Activated T-helper 1 cell treated with anti-CD3 and anti-CD28 coated beads, Interleukin-12 subunit alpha, Interleukin-12 subunit beta, Interleukin-2, Interleukin-4 antibody, amounts not matched to agents 30 ng/mL and 10 ng/mL and 1 ng/mL, durations not matched to agents 14 hours and 24 hours and 36 hours (primary cell): ENCODE measurements at places on chromosomes 6 and 20. TPM values are rescaled to one million over a fixed set of nuclear protein-coding genes. Genes with fewer than 3 reads are reported as not detected.

DNA sequence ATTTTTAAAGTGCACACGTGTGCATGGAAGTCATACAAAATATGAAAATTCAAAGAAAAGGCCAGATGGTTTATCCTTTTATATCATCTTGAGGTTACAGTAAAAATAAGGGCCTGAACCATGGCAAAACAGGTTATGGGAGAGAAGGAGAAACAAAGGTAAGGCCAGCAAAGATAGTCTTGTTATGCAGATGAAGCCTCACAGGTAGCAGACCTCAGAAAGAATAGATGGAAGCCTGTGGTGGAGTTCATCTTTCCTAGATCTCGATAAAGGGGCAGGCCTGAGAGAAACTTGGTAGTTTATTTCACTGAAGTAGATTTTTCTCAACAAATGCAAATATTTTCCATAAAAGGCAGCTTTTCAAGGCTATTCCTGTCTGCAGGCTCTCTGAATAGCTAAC is 693.8 kb downstream of the KHDRBS2 start:
- no peak for DNase-seq

- DNase-seq: no peak
Measured at GRCh38 chr20:48293671-48294070, 508.4 kb upstream of the SULF2 start.

- no peak for DNase-seq
Measured at GRCh38 chr6:72080260-72080941, 194.1 kb downstream of the RIMS1 start.

DNA sequence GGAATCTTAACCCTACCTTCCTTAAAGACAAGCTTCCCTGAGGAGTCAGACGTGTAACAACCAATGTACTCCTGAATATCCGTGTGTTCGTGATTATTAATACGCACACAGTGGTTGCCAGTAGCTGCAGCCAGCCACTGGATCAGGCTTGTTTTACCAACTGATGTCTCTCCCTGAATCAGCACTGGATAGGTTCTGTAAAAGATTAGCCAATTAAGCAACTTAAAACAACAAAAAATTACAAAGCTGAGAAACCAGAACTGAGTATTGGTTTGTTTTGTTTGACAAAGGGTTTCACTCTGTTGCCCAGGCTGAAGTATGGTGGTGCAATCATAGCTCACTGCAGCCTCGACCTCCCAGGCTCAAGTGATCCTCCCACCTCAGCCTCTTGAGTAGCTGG is 69.3 kb downstream of the MDN1 start:
- DNase-seq: no peak

- DNase-seq: no peak
Measured at GRCh38 chr20:15143478-15143877, 806.1 kb upstream of the FLRT3 start.

GRCh38 chr6:124858564-124858963 is 103.7 kb upstream of the RNF217 start:
- no peak for DNase-seq

DNA sequence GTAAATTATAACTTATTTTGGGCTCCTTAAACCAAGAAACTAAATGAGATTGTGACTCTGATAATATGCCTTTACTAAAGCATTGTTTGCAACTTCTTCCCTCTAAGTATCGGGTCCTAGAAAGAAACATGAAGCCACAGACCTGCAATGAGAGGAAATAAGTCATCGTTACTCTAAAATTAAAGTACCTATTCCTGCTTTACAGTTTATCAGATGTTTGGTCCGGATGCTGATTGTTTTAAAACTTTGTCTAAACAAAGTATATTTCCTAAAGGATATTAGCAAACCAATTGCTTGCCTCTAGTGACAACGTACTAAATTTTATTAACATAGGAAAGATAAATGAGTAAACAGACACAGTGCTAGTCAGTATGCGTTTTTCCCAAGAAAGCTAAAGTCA is 216.8 kb downstream of the GJA1 start:
- DNase-seq: no peak

GRCh38 chr6:111709615-111710398 is 104.1 kb upstream of the TRAF3IP2 start:
- peak; percentile 41 for DNase-seq

GRCh38 chr20:18466574-18466893 is 296 bp downstream of the DZANK1 start:
- DNase-seq: no peak

DNA sequence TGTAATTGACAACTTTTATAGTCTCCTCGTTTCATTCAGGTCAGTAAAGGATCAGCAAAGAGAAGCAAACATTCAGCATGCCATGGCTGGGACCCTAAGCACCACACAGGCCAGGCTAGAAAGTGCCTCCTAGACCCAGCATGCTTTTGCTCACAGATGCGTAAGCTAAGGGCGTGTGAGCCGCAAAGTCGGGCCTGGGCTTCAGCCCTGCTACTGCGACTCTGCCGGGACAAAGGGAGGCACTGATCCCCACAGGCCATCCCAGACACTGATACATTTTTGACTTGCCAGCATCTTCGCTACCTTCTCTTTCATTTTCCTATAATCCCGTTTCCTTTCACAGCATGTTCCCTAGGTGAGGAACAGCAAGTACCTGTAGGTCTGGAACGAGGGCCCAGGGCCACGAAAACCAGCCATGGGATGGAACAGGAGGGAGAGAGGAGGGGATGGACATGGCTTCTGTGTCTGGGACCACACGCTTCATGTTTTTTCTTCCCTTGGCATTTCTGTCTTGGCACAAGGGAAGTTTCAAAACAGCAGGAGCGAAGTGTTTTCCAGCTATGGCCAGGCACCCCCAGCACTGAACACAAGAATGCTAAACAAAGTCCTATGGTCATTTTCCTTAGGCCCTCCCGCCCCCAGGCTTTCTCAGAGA is 42.6 kb downstream of the IRF4 start:
- DNase-seq: no peak

GRCh38 chr6:7098993-7099392 is 8.8 kb upstream of the RREB1 start:
- no peak for DNase-seq

GRCh38 chr6:53154794-53155193 is 6.2 kb upstream of the GCM1 start:
- DNase-seq: no peak

DNA sequence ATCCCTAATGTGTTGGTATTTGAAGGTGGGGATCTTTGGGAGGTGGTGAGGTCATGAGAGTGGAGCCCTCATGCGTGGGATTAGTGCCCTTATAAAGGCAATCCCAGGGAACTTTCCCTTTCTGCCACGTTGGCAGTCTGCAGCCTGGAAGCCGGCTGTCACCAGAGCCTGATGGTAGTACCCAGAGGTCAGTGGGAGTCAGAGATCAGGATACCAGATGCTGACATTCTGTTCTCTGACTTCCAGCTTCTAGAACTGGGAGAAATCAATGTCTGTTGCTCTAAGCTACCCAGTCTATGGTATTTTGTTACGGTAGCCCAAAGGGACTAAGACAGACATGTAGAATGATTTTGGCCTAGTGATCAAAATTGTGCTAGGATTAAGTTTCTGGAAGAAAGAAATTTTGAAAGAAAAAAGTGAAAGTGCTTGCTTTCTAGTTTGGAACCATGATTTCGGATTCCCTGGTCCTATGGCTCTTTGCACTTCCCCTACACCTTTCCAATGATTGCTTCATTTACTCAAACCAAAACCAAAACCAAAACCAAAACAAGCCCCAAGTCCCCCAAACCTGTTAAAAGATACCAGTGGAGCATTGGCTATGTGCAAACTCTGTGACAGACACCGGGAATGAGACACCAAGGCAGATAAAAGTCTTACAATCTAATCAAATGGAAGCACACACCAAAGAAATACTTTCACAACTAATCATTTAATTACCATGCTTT is 173.7 kb upstream of the ZNF217 start:
- DNase-seq: no peak

GRCh38 chr6:85261271-85261670 is 188.6 kb upstream of the NT5E start:
- DNase-seq: no peak

GRCh38 chr6:4884646-4885340 is 108.6 kb downstream of the CDYL start:
- no peak for DNase-seq

DNA sequence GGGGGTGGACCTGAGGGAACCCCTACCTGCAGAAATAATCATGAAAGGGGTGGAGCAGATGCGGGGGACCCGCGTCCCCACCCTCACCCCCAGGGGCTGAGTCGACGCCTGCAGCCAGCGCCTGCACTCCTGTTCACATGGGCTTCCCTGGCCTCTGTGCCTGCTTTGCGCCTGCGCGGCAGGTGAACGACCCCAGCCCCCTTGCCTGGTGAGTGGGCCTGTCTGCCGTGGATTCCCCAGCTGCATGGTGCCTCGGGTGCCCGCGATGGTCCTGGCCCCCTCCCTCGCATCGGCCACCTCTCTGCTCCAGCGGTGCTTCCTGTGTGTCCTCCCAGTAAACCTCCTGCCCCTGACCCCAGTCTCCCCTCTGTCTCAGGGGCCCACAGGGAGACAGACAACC is 18.8 kb upstream of the NTSR1 start:
- no peak for DNase-seq

DNA sequence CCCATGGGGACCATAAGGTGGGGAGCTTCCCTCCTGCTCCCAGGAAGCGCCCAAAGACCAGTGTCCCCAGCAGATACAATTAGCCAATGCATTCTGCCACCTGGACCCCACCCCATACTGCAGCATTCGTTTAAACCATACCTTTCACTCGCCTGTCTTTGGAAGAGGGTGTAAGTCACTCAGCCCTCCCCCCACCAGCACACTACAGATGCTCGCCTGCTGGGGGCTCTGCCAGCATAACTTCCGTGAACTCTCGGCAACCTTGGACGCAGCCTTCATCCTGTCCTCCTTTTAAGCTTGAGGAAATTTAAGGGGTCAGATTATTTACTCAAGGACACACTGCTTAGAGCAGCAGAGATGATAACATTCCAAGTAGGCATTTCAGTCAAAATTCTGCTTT is 94.4 kb upstream of the NAA20 start:
- no peak for DNase-seq

DNA sequence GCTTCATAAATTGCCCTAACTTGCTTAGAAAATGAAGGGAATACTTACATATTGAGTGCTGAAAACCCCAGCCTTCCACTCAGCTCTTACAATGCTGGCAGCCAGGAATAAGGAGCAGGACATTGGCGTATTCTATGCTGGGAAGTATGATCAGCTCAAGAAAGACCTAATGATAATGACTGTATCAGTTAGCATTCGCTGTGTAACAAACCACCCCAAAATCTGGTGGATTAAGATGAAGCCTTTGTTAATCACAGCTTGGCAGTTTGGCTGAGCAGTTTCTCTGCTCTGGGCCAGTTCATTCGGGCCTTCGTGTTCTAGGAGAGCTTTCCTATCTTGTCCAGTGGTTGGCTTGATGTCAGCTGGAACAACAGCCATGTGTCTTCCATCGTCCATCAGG is 33.4 kb upstream of the TUBB2A start:
- no peak for DNase-seq

DNA sequence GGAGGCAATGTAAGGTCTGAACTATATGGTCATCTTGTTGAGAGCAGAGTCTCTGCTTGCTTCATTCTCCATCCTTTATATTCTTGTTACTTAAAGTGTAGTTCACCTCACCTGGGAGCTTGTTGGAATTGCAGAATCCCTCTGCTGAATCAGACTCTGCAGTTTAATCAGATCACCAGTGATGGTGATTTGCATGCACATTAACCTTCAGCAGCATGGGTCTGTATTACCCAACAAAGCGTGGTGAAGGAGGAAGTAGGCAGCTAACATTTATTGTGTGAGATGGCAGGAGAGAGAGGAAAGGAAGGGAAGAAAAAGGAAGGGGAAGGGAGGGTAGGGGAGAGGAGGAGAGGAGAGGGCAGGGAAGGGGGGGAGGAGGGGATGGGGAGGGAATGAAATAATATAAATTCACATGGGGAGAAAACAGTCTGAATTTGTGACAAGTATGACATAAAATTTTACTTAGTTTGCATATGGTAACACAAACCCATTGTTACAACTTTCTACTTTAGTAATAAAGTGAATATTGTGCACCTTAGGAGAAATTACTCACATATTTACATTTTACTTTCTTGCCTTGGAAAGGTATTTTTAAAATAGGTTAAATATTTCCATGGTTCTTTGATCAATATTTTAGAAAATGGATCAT is 740.7 kb downstream of the DHX35 start:
- no peak for DNase-seq

DNA sequence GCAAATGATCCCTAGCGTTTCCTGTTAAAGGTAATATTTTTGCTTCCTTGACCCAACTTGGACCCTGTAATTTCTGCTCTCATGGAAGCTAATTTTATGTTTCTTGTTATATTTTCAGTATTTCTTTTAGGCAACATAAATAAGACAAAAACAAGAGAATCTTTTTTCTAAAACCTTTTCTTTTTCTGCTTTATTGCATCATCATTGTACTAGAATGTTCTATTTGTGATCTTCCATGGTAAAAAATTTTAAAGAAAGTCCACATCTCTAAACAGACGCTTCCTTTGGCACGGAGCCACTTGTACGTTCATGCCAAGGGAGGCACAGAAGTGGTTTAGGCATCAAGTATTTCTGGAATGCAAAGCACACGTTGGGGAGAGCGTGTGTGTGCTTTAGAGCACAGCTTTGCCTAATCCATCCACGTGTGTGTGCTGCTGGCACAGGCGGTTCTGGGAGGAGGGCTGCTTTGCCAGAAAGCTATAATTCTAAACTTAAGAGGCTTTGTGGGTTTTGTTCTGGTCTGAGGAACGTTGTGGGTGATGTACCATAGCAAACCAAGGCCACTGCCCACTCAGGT is 98.3 kb downstream of the SASH1 start:
- DNase-seq: no peak

- DNase-seq: no peak
Measured at GRCh38 chr20:53157443-53158408, 185.6 kb downstream of the TSHZ2 start.

- no peak for DNase-seq
Measured at GRCh38 chr6:129497481-129498441, 212.2 kb downstream of the ARHGAP18 start.

DNA sequence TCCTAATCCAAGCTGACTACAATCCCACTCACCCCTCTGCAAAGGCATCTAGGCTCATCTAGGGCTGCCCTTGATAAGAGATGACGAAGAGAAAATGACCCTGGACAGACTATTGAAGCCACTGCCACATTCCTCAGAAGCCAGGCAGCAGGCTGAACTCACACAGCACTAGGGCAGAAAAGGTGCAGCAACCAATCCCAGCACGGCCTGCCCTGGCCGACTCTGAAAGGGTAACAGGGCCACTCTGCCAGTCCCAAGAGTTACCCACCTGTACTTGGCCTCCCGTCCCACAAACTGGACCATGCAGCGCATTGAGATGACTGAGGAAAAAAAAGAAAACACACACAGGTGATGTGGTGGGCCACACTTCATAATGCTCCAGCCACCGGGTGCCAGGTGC is 9.1 kb downstream of the MTCH1 start:
- DNase-seq: no peak

The PROCR gene
- 0.75 and 0.78 TPM in 2 replicates for total RNA-seq

The CDSN gene
- not detected in 2 replicates for total RNA-seq

The SLC22A3 gene
- total RNA-seq: not detected in 2 replicates

The ID4 gene
- not detected in 2 replicates for total RNA-seq

The SNAI1 gene
- 3.5 and 3.9 TPM in 2 replicates for total RNA-seq

The C20orf204 gene
- 5.4 and 6.1 TPM in 2 replicates for total RNA-seq

The MUC21 gene
- not detected in 2 replicates for total RNA-seq

The CASS4 gene
- total RNA-seq: 6.7 and 7.8 TPM in 2 replicates

The IDH3B gene
- total RNA-seq: 116 and 125 TPM in 2 replicates

The CDYL gene
- total RNA-seq: 26.8 and 29.5 TPM in 2 replicates

The SALL4 gene
- total RNA-seq: 0.54 and 1.0 TPM in 2 replicates

The ZNF322 gene
- 8.8 and 9.1 TPM in 2 replicates for total RNA-seq

The HUS1B gene
- 2.7 and 2.8 TPM in 2 replicates for total RNA-seq

The GPR6 gene
- total RNA-seq: not detected in 2 replicates

The SIRPD gene
- not detected in 2 replicates for total RNA-seq

The PDE10A gene
- not detected in 2 replicates for total RNA-seq
